ENCODE measurements at places on chromosomes 1 and 21.

GRCh38 chr1:201014816-201015200 is 8.7 kb downstream of the KIF21B start:
- DNase-seq, result peak; percentile 55

DNA sequence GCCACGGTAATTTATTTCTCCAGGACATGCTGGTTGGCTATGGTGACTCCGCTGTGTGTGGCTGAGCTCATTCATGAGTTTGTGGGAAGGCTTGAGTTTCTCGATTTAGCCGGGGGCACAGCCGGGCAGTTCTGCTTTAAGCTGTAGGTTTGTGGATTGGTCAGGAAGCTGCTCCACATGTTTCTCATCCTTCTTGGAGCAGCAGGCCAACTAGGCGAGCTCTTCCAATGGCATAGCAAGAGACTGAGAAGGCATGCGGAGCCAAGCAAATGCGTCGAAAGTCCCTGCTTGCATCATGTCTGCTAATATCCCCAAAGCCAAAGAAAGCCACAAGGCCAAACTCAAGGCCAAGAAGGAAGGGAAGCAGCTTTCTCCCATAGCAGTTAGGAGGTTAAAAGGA is 71.6 kb upstream of the GREM2 start:
- DNase-seq, result no peak

DNA sequence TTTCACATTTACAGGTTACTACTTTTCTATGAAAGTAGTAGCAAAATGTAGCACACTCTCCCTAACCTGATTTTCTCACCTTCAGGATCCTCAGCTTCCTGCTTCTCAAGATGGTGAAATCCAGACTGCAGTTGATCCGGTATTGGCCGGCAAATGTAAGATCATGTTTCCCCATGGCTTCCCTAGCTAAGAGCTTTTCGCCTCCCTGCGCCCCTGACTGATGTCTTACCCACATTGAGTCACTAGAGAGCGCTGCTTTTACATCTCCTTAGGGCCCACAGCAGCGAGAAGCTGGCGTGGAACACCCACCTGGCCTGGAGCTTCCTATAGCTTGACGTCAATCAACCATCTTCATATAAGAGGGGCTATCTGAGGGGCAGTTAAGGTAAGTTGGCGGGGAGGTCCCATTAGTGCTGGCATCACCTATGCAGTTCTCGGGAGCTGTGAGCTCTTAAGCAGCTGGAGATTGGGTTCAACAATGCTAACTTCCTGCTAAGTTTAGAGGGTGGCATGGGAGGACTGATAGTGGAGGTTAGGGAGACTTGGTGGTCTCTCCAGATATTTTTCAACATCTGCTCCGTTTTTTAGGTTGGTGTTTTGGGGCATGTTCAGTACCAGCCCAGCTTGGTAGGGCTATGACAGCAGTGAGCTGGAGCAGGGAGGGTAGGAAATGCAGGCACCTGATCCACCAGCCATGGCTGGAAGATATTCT is 5.5 kb downstream of the PTPN7 start:
- peak; percentile 32 for DNase-seq

DNA sequence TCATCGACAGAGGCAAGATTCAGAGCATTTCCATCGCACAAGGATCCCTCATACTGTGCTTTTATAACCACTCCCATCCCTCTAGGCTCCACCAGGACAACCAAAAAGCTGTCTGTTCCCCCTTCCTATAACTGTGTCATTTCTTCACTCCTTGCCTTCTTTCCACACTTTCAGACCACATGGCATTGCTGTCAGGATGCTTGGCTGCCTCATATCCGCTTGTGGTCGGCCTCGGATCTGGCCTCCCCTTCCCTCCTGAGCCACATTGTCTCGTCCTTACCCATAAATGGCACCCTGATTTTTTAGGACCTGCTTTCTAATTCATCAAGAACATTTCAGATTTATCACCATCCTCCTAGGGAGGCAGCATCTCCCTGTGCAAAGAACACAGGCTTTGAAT is 80.5 kb downstream of the HIVEP3 start:
- DNase-seq, result no peak

DNA sequence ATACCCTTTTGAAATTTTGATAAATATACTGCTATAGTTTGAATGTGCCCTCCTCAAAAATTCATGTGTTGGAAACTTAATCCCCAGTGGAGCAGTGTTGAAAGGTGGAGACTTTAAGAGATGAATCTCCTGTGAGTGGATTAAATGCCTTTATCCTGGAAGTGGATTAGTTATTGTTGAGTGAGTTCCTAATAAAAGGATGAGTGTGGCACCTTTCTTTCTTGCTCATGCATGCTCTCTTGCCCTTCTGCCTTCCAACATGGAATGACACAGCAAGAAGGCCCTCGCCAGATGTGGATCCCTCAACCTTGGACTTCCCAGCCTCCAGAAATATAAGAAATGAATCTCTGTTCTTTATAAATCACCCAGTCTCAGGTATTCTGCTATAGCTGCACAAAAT is 51.8 kb downstream of the CD160 start:
- DNase-seq, result no peak

DNA sequence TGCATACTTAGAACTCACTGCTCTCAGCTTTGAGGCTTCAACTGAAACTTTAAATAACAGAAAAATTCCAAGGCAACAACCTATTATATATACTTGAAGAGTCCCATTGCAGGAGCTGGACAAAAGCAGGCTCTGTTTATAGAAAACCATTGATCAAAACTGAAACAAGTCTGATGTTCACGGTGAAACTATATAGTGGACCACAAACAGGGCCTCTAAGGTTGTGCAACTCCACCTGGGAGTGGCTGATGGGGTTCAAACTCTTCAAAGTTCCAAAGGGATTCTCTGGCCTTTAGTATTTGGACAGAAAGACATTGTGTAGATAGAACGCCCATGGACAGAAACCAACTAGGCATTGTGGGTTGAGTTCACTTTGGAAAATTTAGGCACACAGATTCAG is 140.3 kb downstream of the ZC3H11B start:
- no peak for DNase-seq

DNA sequence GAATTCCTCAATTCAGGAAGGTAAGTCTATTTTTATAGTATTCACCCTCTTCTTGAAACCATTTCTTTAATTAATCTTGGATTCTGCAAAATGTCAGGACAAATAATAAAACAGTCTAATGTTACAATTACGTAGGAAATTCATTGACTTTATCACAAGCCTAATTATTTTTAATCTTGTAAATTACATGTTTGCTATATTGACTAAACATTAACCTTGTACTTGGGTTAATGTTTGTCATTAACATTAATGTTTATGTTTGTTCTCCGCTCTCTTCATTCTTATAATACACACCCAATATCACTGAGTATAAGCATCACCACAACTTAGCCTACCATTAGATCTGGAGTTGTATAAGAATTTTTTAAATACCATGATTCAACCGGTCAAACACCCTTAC is 2.8 kb downstream of the GCLM start:
- no peak for DNase-seq

DNA sequence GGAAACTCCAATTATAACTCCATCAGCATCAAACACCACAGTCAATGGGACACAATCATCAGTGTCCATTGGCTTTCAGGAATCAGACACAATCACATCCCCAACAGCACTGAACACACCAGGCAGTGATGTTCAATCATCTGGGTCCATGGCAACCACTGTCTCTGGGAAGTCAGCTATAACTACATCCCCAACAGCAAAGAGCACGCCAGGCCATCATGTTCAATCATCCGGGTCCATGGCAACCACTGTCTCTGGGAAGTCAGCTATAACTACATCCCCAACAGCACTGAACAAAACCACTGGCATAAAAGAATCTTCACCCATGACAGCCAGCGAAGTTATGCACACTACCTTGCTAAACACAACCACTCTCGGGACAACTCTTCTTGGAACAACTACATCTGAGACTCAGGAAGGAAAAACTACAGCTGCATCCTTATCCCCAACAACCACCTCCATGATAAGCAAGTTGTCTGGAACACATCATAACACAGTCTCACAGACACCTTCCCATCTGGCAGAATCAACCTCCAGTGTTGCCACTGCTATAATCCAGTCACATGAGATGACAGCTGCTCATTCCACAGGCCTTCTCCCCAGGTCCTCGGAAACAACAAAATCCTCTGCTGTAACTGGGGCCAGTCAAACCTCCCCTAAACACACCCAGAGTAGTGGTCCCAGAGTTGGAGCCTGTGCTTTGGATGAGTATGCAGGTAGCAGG is 19.9 kb downstream of the CATSPER4 start:
- DNase-seq, result no peak

GRCh38 chr1:84450910-84451309 is 28.2 kb upstream of the RPF1 start:
- peak; percentile 83 for DNase-seq

DNA sequence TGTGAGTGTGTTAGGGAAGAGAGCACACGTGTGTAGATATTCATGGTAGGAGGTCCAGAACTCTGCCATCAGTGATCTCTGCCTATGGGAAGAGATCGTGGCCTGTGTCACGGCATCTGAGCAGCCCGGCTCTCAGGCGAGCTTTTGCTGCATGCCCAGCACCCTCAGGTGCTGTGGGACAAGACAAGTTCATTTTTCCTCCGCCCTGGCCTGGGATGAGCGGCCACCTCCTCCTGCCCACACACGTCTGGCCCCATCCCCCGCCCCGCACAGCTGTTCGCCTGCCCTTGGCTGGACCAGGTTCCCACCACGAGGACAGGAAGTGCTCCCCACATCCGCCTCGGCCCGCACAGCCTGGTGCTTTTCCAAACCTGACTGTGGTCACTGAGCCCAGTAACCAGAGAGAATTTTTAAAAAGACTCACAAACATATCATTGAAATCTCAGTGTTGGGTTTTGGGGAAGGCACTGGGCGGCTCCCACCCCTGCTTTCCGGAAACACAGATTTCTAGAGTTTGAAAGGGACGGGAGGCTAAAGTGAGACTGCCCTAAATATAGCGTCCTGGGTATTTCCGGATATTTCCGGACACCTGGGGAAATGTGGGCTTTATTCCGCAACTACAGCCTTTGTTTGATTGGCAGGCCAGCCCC is 18.0 kb downstream of the BMP8A start:
- peak; percentile 51 for DNase-seq

- DNase-seq, result no peak
These were observed 8.9 kb downstream of the CITED4 start for GRCh38 chr1:40853113-40853884.

DNA sequence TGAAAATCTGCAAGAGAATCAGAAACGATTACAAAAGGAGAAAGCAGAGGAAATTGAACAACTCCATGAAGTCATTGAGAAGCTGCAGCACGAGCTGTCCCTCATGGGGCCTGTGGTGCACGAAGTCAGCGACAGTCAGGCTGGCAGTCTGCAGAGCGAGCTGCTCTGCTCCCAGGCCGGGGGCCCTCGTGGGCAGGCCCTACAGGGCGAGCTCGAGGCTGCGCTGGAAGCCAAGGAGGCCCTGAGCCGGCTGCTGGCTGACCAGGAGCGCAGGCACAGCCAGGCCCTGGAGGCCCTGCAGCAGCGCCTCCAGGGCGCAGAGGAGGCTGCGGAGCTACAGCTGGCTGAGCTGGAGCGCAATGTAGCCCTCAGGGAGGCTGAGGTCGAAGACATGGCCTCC is 47.5 kb upstream of the DIP2A start:
- no peak for DNase-seq

DNA sequence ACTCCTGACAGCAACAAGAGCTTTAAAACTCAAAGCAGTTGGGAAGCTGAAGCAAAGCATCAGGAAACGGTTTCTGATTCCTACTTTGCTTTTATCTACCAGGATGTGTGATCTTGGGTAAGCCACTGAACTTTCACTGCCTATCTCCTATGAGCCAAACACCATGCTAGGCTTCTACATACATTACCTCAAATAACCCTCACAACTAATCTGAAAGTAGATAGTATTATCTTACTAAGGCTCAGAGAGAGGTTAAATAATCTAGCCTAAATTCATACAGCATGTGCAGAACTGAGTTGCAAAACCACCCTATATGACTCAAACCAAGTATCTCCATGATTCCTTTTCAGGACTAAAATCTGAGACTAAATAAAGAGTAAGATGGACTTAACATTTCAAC is 83.8 kb downstream of the EVI5 start:
- DNase-seq, result no peak

DNA sequence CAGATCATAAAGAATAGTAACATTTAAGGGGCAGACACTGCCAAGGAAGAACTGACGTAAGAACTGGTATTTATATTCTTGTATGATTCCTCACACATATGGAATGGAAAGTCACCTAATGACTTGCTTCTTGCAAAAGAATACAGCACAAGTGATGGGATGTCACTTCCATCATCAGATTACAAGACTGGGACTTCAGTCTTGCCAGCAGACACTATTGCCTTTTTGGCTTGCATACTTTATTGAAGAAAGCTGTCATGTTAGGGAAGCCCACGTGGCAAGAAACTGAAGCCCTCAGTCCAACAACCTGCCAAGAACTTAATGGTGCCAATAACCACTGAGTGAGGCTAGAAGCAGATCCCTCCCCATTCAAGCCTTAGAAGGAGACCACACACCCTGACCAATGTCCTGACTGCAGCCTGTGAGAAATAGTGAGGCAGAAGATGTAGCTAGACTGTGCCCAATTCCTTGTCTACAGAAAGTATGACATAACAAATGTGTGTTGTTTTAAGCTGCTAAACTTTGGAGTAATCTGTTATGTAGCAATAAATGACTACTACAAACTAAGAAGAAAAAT is 12.0 kb downstream of the EGLN1 start:
- no peak for DNase-seq

DNA sequence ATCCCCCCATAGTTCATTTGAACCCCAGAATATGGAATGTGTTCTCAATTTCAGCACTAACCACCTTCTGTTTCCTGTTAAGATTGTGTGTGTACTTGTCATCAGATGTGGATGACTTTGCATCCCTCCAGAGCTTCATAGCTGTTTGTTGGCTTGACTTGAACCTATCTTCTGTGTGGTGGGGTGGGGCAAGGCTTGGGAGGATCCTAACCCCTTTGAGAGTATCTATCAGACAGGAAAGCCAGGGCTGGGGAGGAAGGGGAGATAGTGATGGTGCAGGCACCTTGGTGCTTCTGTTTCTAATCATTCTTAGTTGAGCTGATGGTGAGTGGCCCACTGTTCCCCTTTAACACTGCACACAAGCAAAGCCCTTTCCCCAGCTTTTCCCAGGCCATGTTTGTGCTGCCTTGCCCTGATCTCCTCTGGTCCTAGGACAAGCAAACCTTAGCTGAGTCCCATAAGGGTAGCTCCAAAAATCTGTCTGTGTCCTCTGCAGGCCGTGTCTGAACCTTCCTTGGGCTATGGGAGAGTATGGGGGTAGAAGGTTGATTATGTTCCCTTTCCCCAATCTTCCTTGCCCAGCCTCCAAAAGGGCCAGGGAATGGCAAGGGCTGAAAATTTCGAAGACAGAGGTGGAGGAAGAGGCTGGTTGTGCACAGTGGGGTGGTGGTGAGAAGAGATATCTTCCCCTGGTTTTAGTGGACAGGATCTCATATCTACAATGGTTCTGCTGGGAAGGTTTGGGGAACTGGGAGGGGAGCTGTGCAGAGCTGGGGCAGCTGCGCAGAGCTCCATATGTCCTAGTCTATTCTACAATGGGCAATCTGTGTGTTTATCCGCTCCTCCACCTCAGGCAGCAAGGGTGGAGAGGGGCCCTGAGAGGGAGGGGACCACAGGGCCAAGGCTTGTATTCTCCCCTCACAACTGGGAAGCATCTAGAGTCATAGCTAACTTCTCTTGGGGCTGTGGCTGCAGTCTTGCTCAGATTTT is 1.4 kb downstream of the NHLH1 start:
- no peak for DNase-seq
